ENCODE measurements at places on chromosomes 7 and 10.

GRCh38 chr7:42869131-42870020 lies 42.5 kb downstream of the C7orf25 start:
- DNase-seq = no peak

DNA sequence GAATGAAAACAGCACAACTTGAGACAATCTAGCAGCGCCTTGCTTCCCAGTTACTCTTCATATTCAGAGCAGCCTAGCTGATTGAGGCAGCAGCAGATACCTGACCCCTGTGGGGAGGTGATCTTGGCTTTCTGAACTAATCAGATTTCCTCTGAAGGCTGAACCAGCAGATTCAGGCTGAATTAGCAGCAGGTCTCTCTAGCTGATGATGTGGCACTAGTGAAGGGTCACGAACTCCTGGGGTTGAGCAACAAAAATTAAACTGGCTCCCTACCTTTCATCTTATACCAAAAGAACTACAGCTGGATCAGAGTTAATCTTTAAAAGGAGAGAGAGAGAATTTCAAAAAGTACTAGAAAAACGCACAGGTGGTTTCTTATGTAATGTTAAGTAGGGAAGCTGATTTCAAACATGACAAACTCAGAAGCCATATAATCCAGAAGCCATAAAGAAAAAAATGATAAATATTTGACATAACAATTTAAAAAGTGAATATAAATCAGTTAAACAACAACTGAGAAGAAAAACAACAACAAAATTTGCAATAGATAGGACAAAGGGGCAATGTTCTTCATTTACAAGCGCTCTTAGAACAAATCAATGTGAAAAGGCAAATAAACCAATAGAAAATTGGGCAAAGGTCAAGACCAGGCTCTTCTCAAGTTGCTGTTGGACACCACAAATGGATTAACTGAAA lies 13.5 kb downstream of the SLC25A13 start:
- DNase-seq = no peak

GRCh38 chr10:17951868-17952371 lies at the start of gene SLC39A12:
Gene SLC39A12 (plus strand): TSS chr10:17951918. CDS start chr10:17953277, 1,359 bp downstream.
- peak; percentile 33 for DNase-seq

GRCh38 chr7:25646726-25647413 lies 418.6 kb upstream of the NPVF start:
- no peak for DNase-seq

DNA sequence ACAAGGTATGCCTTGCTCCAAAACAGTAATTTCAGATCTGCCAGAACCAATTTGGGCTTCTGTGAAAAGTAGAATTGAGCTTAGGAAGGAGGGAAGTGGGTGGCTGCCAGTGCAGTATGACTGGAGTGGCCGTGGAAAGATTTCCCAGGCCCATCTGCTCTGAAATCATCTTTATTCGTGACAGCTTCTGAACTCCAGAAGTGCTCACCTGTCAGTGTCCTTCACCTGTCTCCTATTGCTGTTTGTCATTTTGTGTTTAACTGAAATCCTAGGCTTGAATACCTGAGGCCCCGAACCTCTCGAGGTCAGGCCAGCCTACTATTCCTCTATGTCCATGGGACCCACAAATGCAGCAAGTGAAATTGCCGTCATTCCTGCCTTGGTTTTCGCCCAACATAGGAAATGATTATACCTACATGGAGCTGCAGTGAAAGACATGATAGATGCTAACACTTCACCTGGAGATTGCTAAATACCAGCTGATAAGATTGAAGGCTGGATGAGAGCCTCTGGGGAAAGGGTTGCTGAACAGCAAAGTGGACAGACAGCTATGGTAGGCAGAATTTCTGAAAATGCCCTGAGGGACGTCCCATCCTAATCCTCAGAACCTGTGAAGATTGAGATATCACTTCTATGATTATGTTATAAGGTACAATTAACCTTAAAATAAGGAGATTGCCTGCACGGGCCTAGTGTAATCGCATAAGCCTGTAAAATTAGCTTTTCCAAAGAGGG lies 82.1 kb downstream of the C1GALT1 start:
- DNase-seq = no peak

DNA sequence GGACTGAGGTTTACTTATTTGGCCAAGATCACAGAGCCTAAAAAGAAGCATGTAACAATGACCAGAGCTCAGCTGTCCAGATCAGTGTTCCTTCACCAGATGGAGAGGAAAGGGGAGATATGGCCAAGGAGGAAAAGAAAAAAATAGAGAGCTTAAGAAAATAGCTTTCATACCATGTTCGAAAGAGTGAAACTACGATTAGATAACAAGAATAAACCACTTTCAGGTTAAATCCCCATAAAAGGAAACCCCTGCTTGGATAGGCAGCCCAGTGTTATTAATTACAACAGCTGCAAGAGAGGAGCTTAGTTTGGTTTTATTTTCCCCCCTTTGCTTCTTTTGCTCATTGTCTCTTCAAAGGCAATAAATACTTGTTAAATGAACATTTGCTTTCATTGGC lies 160.8 kb downstream of the ZNF438 start:
- no peak for DNase-seq

GRCh38 chr7:154777489-154777888 lies 225.4 kb downstream of the PAXIP1 start:
- DNase-seq = no peak

DNA sequence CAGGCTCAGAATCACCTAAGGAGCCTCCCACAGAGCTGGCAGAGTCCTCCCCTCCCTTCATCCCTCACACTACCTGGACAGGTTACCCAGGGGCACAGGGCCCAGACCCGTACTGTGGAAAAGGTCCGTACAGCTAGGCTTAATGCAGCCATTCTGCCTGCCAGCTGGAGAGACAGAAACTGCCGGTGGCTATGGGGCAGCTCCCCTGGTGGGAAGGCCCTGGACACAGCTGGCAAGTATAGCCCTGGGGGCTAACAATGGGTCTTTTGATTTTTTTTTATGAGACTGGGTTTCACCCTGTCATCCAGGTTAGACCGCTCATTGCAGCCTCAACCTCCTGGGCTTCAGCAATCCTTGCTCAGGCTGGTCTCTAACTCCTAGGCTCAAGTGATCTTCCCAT lies 68.3 kb downstream of the GNA12 start:
- DNase-seq = no peak

DNA sequence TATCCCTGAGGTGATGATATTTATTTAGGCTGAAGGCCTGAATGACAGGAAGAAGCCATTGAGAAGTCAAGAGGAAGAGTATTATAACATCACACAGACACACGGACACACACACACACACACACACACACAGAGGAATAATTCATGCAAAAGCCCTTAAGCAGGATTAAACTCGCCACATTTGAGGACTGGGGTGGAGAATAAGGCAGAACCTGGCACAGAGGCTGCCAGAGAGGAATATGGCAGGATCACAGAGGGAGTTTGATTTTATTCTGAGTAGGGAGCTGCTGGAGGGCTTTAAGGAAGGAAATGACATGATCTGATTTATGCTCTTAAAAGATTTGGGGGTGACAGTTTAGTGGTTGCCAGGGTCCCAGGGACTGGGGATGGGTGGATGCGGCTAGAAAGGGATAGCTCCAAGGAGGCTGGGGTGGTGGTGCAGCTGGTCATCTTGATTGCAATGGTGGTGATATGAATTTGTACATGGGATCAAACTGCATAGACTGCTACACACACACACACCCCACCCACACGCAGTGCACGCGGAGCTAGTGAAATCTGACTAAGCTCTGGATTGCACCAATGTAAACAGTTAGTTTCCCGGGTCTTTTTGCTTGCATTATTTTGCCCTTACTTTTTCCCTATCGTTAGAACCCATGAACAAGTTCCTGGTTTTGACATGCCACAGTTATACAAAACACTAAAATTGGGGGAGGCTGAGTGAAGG lies 11.2 kb downstream of the SMURF1 start:
- DNase-seq = no peak

DNA sequence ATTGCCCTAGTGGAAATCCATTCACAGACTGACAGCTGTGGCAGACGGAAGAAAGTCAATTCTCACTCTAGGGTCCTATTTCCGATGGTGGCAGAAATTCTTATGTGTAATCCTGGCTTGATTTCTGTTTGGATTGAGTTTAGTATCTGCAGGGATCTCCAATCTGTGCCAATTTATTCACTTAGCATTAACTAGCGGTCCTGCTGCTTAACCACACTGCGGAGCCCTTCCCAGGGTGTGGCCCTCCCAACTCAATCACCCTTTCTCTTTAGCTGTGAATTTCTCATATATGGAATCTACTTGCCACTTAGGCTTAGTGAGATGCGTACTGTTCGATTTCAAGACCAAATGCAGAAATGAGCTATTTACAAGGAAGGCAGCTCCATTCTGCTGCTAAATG lies 215.7 kb downstream of the SFMBT2 start:
- no peak for DNase-seq

GRCh38 chr10:73131913-73132686 lies 21.8 kb downstream of the NUDT13 start:
- DNase-seq = no peak

- no peak for DNase-seq
Observed at GRCh38 chr10:131016556-131016955, 295.0 kb downstream of the TCERG1L start.

GRCh38 chr7:126016722-126017121 lies 1087.1 kb upstream of the POT1 start:
- DNase-seq = no peak

GRCh38 chr10:101563007-101563406 lies 25.1 kb downstream of the POLL start:
- DNase-seq = no peak

- no peak for DNase-seq
Observed at GRCh38 chr7:98291717-98292116, 10.2 kb downstream of the BRI3 start.

GRCh38 chr10:35074266-35074665 lies 15.9 kb downstream of the CUL2 start:
- no peak for DNase-seq

DNA sequence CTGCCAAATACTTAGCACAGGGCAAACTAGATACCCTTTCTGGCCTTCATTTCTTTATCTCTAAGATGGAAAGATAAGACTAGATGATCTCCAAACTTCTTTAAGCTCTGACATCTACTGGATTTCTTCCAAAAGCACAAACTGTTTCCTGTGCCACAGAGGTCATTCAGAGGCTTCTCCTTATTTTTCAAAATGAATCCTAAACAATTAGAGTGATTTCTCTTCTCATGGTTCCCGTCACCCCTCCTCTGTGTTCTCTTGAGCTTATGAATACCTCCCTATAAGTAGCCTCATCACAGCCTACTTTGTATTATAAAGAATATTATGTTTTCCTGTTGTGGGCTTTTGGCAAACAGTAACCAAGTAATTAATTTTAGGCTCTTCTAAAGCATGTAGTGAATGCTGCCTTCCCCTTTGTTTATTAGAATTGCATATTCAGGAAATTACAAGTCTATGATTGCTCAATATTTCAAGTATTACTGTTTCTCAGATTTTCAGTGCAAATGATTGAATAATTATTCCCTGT lies 179.5 kb downstream of the REEP3 start:
- DNase-seq = no peak

- DNase-seq = no peak
Observed at GRCh38 chr10:101379663-101380352, 25.8 kb downstream of the BTRC start.

DNA sequence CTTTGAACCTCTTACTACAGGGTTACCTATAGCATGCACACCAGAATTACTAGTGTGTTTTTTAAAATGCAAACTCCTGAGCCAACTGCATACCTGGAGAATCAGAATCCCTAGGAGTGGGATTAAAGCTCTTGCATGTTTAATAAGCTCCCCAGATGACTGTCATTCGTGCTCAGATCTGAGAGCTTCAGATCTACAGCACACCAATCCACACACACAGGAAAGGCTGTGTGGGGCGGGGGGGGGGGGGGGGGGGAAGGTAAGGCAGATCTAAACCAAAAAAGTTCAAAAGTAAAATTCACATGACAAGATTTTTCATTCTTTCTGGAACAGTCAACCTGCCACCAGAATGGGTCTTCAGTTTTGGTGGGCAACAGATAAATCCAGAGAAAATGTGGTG lies 5.5 kb downstream of the FAM3C start:
- no peak for DNase-seq
